Thymus (tissue), 14 donors: ENCODE measurements at places on chromosomes 16 and 17. TPM values are rescaled to one million over a fixed set of nuclear protein-coding genes. Genes with fewer than 3 reads are reported as not detected.

The NTN3 gene
- 0.71 TPM for total RNA-seq

The ZNF750 gene
- 3.9 TPM for total RNA-seq

- H3K4me3 ChIP-seq: no peak overlapping the region
- DNase-seq: no peak
Observed at GRCh38 chr16:54846766-54847165, 83.9 kb upstream of the IRX5 start.

The SDR42E2 gene
- 0.05 TPM for total RNA-seq

DNA sequence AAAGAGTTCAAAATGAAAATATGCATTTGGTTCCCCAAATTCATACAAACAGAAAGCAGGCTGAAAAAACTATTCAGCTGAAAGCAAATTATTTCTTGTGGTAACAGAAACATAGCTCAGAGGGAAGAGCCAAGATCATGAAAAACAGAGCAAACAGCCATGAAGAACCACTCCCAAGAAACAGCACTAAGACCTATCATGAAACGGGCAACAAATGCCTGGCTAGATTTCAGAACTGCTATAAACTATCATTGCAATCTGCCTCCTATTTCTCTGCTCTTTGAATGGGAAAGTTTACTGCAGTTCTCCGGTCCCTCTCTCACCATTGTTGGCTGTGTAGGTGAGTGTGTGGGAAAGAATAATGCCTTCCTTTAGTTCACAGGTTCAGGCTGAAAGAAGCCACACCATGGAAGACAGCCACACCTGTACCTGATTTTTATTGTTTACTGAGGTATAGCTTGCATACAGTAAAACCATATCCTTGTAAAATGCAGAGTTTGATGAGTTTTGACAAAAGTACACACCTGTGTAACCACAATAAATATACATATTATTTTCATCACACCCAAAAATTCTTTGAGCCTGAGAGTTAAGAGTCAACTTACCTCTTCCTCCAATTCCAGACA, 48.2 kb downstream of the CEP112 start:
- H3K36me3 ChIP-seq: no peaks in the 10 kb centered on the region
- no peak overlapping the region for H3K4me3 ChIP-seq
- no peak overlapping the region for H3K27ac ChIP-seq
- no peaks in the 10 kb centered on the region for H3K27me3 ChIP-seq
- no peaks in the 10 kb centered on the region for H3K4me1 ChIP-seq
- DNase-seq: no peak

The MEOX1 gene
- total RNA-seq: 9.0 TPM

The KLHL10 gene
- not detected for total RNA-seq

The ETV4 gene
- total RNA-seq: 0.38 TPM

GRCh38 chr17:64938925-64939474, 19.7 kb upstream of the LRRC37A3 start:
- no peak overlapping the region for H3K4me3 ChIP-seq
- H3K4me1 ChIP-seq: no peaks in the 10 kb centered on the region
- H3K36me3 ChIP-seq: no peaks in the 10 kb centered on the region
- no peak overlapping the region for H3K27ac ChIP-seq
- peak; percentile 48 for DNase-seq

The KCNJ16 gene
- total RNA-seq: 0.05 TPM

GRCh38 chr17:6043405-6043804, 26.8 kb upstream of the WSCD1 start:
- H3K27ac ChIP-seq: no peak overlapping the region
- no peaks in the 10 kb centered on the region for H3K36me3 ChIP-seq
- H3K4me3 ChIP-seq: no peak overlapping the region
- DNase-seq: no peak

The PLA2G10 gene
- total RNA-seq: not detected

DNA sequence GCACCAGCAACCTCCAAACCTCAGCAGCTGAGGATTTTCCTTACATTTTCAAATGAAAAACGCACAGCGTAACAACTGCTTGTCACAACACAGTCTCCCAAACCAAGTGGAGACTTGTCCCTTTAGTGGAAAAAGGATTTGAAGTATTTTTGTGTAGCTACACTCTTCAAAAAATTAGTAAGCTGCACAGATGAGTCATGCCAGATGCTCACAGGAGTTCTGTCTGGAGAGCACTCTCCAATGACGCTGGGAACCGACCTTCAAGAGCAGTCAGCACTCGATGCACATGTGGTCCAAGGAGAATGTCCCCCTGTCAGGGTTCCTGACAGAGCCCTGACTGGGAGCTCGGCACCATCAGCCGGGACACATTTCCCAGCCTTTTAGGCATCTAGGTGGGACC, 39.8 kb downstream of the MAP1LC3B start:
- no peak for DNase-seq
- no peaks in the 10 kb centered on the region for H3K36me3 ChIP-seq
- no peak overlapping the region for H3K27ac ChIP-seq
- H3K27me3 ChIP-seq: peaks cover 3% of the 10 kb centered on the region
- H3K4me3 ChIP-seq: no peak overlapping the region

The SLC6A2 gene
- 0.14 TPM for total RNA-seq

DNA sequence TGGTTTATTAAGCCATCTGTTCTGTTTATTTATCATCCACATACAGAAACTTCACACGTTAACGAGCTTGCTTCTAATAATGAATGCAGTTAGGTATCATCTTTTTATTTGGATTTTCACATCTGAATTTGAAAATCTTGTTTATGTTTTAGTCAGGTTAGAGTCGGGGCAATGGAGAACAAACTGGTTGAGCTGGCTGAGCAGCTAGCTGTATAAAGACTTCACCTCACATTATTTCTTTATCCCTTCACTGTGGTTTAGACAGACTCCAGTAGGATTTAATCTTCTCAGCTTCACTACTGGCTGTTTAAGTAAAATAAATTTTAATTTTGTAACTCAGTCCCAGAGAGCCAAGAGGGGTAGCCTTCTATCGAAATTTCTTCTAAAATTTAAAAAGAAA, 415.9 kb downstream of the RBFOX1 start:
- H3K27me3 ChIP-seq: no peaks in the 10 kb centered on the region
- H3K4me1 ChIP-seq: no peaks in the 10 kb centered on the region
- no peak overlapping the region for H3K4me3 ChIP-seq

- H3K4me1 ChIP-seq: no peaks in the 10 kb centered on the region
- H3K4me3 ChIP-seq: no peak overlapping the region
- H3K27ac ChIP-seq: no peak overlapping the region
- H3K36me3 ChIP-seq: no peaks in the 10 kb centered on the region
- DNase-seq: no peak
Observed at GRCh38 chr17:31131299-31131698, 36.5 kb downstream of the NF1 start.

The LRRC37A3 gene
- 8.5 TPM for total RNA-seq

DNA sequence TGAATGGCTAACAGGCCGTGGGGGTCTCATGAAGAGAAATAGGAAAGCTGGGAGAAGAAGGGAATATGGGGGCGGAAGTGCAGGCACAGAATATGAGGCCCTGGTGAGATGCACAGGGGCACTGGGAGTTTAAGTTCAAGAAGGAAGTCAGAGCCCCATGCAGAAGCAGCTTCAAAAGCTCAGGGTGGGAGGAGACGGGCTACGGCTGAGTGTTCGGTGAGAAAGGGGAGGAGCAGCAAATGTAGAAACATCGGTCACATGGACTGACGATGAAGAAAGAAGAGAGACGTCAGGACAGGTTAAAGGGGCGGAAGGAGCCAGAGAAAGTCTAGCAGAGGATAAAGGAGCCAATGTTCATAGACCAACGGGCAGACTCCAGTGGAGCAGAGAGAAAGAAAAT, 204.5 kb upstream of the ZFHX3 start:
- H3K4me1 ChIP-seq: no peaks in the 10 kb centered on the region
- H3K27ac ChIP-seq: no peak overlapping the region
- no peak overlapping the region for H3K4me3 ChIP-seq
- DNase-seq: no peak
- H3K36me3 ChIP-seq: no peaks in the 10 kb centered on the region
- H3K27me3 ChIP-seq: no peaks in the 10 kb centered on the region

GRCh38 chr16:88320947-88321634, 61.7 kb upstream of the ZNF469 start:
- H3K27ac ChIP-seq: no peak overlapping the region
- H3K4me3 ChIP-seq: no peak overlapping the region
- no peaks in the 10 kb centered on the region for H3K27me3 ChIP-seq
- H3K4me1 ChIP-seq: no peaks in the 10 kb centered on the region
- DNase-seq: no peak

- no peak overlapping the region for H3K27ac ChIP-seq
- H3K36me3 ChIP-seq: no peaks in the 10 kb centered on the region
- H3K4me1 ChIP-seq: no peaks in the 10 kb centered on the region
- H3K4me3 ChIP-seq: no peak overlapping the region
- peaks cover 34% of the 10 kb centered on the region for H3K27me3 ChIP-seq
Observed at GRCh38 chr16:4330277-4330874, 14.5 kb downstream of the GLIS2 start.

- no peak overlapping the region for H3K4me3 ChIP-seq
- H3K36me3 ChIP-seq: peaks cover 9% of the 10 kb centered on the region
- H3K27ac ChIP-seq: no peak overlapping the region
- peaks cover 11% of the 10 kb centered on the region for H3K4me1 ChIP-seq
- no peak for DNase-seq
Observed at GRCh38 chr17:79829004-79829403, 10.2 kb downstream of the CBX4 start.

- peaks cover 4% of the 10 kb centered on the region for H3K4me1 ChIP-seq
- H3K4me3 ChIP-seq: no peak overlapping the region
- DNase-seq: no peak
- peaks cover 48% of the 10 kb centered on the region for H3K36me3 ChIP-seq
- H3K27me3 ChIP-seq: no peaks in the 10 kb centered on the region
Observed at GRCh38 chr17:78673395-78673794, 96.2 kb upstream of the DNAH17 start.

DNA sequence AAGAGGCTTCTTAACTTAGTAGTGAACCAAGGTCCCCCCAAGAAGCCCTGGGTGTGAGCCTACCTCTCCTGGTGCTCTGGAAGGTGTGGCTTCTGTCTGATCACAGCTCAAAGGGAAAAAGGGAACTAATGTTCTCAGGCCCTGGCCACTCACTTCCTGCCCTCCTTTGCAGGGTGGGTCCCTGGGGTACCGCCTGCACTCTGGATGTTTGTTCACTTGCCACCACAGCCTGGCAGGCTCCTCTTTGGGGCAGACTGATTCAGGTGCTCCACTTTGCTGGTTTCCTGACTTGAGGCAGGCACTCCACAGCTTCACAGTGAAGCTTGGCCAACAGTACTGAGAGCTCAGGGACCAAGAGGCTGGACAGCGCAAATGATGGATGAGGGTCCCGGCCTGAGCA, 5.9 kb upstream of the MYO15A start:
- H3K4me1 ChIP-seq: no peaks in the 10 kb centered on the region
- H3K36me3 ChIP-seq: peaks cover 60% of the 10 kb centered on the region
- no peak overlapping the region for H3K4me3 ChIP-seq
- DNase-seq: no peak
- no peak overlapping the region for H3K27ac ChIP-seq
- no peaks in the 10 kb centered on the region for H3K27me3 ChIP-seq

DNA sequence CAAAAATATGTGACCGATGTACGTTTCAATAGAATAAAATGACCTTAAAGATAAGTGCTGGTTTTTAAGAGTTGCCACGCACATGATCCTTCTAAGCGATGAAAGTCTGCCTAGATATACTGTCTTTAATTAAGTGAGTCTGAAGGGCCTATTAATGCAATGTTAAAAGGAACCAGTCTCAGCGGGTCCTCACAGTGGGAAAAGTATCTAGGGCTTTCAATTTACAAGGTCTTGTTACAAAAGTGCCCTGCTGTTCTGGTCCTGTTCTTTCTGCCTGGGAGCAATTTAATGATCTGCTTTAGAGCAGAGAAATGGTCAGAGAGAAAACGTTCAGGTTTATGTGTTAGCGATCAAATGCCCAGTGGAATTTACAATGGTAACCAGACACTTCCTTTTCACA, 864.0 kb downstream of the KCNJ2 start:
- no peak overlapping the region for H3K4me3 ChIP-seq
- DNase-seq: no peak
- H3K27me3 ChIP-seq: no peaks in the 10 kb centered on the region
- H3K27ac ChIP-seq: no peak overlapping the region
- no peaks in the 10 kb centered on the region for H3K4me1 ChIP-seq

The C17orf100 gene
- total RNA-seq: 0.90 TPM

DNA sequence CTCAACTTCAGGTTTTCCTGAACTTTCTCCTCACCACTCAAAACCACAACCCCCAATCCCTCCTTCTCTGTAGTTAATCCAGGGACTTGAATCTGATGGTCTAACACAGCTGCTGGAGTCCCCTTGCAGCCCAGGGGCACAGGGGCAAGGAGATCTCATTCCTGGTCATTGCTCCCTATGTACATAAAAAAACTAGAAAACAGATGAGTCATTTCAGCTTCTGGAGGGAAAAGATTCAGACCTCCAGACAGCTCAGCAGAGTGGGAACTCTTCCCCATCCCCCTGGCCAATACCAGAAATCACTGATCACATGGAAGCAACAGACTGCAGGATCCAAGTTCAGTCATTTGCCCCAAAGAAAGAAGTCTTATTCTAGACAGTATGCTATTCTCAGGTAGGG, 62.1 kb downstream of the DYNLRB2 start:
- DNase-seq: no peak
- no peaks in the 10 kb centered on the region for H3K36me3 ChIP-seq
- H3K27me3 ChIP-seq: no peaks in the 10 kb centered on the region

The ADAM11 gene
- 0.33 TPM for total RNA-seq

The MAPT gene
- 0.57 TPM for total RNA-seq

DNA sequence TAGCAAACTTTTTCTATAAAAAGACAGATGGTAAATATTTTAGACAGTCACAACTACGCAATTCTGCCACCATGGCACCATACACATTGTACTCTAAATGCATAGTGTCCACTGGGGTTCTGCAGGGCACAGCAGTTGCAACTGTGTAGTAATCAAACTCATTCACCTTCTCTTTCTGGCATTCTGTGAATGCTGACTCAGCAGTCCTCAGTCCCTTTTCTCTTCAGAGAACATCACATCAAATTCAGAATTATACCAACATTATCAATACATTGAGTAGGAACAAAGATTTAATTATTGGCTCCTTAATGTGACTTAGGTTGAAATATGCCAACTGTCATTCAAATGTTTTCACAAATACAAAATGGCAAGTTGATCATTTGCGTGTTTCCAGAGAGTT, 74.2 kb upstream of the N4BP1 start:
- H3K4me1 ChIP-seq: no peaks in the 10 kb centered on the region
- DNase-seq: no peak
- H3K36me3 ChIP-seq: no peaks in the 10 kb centered on the region
- no peaks in the 10 kb centered on the region for H3K27me3 ChIP-seq
- no peak overlapping the region for H3K4me3 ChIP-seq
